ENCODE measurements at places on chromosomes 4 and X. TPM values are rescaled to one million over a fixed set of nuclear protein-coding genes. Genes with fewer than 3 reads are reported as not detected.
A peak's percentile ranks its signal among the peaks of the same experiment; 100 is the strongest.

GRCh38 chrX:154602766-154603437 lies 16.2 kb downstream of the CTAG1B start:
- ATAC-seq: no peak

- ATAC-seq: no peak
Measured at GRCh38 chrX:148498067-148498466, 2.4 kb upstream of the AFF2 start.

The DOK7 gene
- 0.36 TPM for total RNA-seq

DNA sequence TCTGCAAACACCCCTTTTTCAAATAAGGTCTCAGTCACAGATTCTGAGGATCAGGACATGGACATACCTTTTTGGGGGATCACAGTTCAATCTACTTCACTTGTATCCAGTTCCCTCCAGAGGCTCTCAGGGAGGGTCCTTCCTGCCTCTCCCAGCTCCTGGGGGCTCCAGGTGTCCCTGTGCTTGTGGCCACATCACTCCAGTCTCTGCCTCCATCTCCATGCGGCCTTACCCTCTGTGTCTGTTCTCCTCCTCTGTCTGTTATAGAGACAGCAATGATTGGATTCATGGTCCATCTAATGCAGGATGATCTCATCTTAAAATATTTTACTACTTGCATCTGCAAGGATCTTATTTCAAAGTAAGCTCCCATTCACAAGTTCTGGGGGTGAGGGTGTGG lies 269.6 kb downstream of the ASMT start:
- ATAC-seq: no peak

- ATAC-seq: no peak
Measured at GRCh38 chrX:136920001-136920400, 39.5 kb upstream of the RBMX start.

DNA sequence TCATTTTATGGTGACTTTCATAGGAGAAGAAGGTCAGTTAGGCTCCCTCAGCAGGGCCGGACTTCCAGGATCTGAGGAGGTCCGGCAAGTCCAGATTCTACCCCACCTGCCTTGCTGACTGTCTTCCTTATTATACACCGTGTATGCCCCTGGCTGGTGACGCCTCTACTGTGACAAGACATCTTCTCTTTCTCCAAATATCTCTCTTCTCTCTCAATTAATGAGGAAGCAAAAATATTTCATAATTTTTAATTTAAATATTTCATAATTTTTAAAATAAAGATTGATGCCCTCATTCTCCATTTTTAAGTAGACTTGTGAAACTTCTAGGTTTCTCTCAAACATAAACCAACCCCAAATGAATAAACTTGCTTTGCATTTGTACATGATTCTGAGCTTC lies 202.5 kb downstream of the NSUN7 start:
- no peak for ATAC-seq

The SERPINA7 gene
- not detected for total RNA-seq

GRCh38 chr4:168099195-168099594 lies 6.9 kb downstream of the ANXA10 start:
- no peak for ATAC-seq

The FGD1 gene
- 8.2 TPM for total RNA-seq

DNA sequence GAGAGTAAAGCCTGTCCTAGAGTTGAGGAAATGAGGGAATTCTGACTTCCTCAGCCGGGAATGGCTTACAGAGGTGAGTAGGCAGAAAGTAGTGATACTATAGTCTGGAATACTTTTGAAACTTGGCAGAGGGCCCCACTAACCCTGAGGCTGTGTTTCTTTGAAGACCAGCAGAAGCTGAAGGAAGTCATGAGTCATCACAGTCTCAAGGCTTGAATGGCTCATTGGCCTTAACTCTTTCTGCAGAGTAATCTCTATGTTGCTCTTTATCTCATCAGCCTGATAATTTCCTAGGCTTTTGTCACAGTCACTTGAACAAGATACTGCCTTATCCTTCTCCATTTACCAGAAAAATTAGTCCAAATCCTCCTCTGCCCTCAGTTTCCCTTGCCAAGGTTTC lies 80.8 kb downstream of the ANKRD50 start:
- ATAC-seq: peak; percentile 92

DNA sequence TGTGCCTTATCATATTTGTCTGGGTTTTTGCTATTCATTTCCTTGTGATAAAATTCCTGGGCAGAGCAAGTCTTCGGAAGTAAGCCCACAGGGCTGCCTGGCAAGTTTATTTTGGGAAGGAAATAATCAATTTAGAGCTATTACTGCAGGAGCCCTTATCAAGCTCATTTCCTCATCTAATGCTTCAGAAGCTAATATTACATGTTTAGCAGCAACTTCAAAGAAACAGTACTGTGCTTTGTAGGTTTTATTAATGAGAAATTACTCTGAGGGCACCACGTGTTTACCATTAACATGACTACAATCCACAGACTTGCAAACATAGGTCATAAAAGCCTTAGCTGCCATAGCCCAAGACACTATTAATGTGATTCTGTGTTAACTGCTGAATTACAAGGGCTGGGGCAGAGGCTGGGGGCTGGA lies 540.0 kb downstream of the SPRY1 start:
- no peak for ATAC-seq

DNA sequence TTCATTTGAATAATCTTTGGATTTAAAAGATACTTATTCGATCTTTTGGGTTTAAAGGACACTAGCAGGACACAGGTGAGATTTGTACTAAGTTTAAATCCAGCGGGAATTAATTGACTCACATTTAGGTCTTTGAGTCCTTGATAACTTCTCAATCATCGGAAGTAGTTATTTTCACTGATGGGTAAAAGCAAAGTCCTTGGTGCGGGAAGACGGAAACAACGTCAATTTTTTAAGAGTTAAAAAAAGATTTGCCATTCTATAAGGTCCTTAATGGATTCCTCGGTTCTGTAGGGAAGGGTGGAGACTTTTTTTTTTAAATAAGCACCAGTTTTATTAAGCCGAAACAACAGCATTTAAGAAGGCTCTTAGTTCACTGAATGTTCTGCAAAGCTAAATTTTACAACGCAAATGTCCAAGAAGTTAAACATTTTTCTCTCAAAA lies 2.9 kb downstream of the TMSB4X start:
- ATAC-seq: no peak

GRCh38 chrX:33607042-33607595 lies 395.8 kb upstream of the DMD start:
- ATAC-seq: no peak

DNA sequence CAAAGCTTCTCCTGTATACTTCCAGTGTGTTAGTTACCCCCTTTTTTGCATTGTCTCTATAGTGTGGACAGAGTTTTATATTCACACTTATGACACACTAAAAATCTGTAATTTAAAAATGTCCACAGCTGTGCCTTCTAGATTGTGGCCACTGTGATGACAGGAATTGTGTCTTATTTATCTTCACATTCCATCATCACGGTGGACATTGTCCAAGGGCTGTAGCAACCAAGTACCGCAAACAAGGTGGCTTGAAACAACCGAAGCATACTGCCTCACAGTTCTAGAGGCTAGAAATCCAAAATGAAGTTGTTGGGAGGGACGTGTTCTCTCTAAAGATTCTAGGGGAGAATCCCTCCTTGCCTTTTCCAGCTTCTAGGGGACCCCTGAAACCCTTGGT lies 32.3 kb downstream of the CHRNA9 start:
- ATAC-seq: no peak

GRCh38 chr4:120902925-120903324 lies 19.6 kb downstream of the PRDM5 start:
- no peak for ATAC-seq

- no peak for ATAC-seq
Measured at GRCh38 chrX:31483336-31483735, 411.5 kb upstream of the FTHL17 start.

DNA sequence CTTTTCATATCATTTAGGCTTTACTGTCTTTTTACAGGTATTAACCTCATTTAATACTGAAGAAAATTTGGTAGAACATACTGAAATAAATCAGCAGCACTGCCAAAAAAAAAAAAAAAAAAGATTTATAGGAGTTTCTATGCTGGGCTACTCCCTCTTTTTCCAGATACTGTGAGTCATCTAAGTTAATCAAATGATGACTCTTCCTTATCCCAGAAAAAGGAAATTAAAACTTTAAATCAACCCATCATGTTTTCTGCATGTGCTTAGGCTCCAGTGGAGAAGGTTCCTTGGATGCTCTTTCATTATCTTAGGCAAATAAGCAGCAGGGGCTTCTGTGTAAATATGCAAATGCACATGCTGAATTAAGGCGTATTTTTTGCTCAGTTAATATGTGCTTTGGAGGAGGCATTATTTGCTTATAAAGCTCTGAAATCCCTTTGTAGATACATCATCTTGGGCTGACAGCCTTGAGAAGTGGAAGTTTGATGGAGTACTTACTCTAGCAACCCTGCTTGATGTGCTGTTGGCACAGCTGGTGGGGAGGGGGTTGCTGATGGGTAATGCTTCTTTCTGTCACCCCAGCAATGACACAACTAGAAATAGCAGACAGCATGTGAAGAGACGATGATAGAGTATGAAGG lies 136.1 kb downstream of the C4orf33 start:
- ATAC-seq: no peak

The RNF175 gene
- not detected for total RNA-seq

GRCh38 chr4:43049326-43049725 lies 156.8 kb downstream of the GRXCR1 start:
- no peak for ATAC-seq

DNA sequence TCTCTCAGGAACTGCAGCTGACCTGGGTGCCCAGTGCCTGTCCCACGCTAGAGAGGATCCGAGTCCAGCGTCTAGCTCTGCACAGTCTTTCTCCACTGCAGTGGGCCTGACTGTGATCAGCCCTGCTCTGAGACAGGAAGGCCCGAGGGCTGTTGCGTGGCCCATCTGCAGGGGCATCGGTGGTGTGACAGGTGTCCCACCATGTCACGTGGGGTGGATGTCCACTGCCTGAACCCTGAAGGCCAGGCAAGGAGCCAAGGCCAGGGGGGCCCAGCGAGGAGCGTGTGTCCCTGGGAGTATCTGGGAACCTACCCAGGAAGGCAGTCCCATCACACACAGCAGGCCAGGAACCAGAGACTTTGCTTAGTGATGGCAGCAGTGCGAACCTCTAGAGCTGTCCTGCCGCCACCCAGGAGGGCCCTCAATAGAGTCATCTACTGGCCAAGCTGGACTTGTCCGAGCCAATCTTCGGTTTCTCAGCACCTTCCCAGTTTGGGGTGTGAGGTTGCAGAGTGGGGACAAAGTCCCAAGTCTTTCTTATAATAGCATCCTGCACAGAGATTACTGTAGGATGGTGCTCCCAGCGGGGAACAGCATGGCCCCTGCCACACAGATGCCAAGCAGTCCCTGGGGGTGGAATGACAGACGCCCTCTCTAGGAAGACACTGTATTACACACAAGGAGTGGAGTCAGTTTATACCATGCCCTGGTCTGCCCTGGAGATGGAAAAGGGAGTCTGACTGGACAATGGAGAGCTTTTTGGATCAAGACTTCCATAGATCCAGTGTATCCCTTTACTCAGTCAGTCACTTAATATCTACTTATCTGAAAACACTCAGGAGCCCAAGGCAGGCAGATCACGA lies 38.3 kb downstream of the DCTD start:
- peak; percentile 20 for ATAC-seq

GRCh38 chrX:130725519-130725918 lies 177.5 kb downstream of the ENOX2 start:
- ATAC-seq: no peak

DNA sequence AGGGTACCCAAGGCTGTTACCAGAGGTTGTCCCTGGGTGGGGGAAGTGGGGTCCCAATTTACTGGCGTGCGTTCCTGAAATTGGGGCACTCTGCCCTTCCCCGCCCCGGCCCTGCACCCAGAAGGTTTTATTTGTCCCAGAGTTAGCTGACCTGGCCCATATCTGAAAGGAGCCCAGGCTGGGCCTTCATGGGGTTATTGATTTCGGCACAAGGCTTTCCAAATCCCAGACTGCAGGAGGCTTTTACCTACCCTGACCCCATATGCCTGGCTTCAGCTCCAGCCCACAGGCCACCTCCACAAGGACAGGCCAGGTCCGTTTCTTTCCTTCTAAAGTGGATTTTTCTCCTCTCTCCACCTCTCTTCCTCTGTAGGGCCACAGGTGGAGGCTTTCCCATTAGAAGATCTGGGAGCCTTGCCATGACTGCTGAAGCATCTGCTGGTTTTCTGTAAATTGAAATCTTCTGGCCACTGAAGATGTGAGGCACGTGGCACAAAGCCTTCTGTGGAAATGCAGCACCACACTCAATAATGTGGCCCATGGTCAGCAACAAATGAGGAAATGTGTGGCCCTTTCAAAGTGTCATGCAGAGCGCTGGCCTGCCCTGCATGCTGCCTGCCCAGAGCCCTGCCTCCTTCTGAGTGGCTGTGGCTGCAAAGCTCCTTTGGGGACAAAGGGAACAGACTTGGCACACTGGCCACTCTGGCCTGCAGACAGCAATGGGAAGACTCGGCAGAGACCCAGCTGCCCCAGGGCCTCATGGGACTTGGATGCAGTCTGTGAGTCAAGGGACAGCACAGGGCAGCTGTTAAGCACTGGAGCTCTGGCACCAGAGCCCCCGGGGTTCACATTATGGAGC lies 43.1 kb upstream of the MTM1 start:
- no peak for ATAC-seq

DNA sequence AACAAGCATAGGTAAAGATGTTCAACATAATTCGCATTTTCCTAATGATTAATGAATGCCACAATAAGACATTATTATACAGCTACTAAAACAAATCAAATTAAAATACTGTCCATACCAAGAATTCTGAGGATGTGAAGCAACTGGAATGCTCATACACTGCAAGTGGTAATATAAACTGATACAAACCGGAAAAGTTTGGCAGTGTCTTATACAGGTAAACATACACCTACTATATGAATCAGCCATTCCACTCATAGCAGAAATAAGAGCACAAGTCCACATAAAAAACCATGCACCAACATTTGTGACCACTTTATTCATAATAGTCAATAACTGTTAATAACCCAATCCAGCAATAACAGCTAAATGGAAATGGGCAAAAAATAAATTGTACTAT lies 79.3 kb downstream of the FBXW7 start:
- ATAC-seq: no peak

- no peak for ATAC-seq
Measured at GRCh38 chr4:184599492-184600135, 49.6 kb downstream of the CASP3 start.

- no peak for ATAC-seq
Measured at GRCh38 chr4:121243485-121243884, 79.4 kb upstream of the TNIP3 start.

DNA sequence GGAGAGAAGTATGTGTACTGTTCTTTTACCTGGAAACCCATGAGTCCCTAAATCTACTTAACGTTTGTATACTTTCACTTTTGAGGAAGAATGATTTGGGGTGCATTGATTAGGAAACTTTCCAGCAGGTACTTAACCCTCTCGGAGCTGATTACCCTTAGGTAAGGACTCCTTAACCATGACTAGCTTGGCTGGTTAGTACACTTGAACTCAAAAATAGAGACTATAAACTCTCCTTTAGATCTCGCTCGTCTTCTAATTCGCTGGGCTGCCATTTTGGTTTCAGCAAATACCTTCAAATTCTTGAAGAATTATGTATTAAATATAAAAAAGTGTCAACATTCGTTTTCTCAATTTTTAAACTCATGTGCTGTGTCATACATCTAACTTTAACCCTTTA lies 2.0 kb downstream of the USP9X start:
- no peak for ATAC-seq

The SLC49A3 gene
- 2.7 TPM for total RNA-seq

GRCh38 chrX:151030845-151031244 lies 47.7 kb downstream of the HMGB3 start:
- ATAC-seq: no peak

The SORCS2 gene
- 5.0 TPM for total RNA-seq

The INPP4B gene
- 9.7 TPM for total RNA-seq

All from esophagus mucosa (tissue), 1 donor.